GM18507 (cell line): ENCODE measurements at places on chromosomes 16 and 17.

- DNase-seq, result no peak
Measured at GRCh38 chr16:56814537-56815432, 50.2 kb upstream of the SLC12A3 start.

DNA sequence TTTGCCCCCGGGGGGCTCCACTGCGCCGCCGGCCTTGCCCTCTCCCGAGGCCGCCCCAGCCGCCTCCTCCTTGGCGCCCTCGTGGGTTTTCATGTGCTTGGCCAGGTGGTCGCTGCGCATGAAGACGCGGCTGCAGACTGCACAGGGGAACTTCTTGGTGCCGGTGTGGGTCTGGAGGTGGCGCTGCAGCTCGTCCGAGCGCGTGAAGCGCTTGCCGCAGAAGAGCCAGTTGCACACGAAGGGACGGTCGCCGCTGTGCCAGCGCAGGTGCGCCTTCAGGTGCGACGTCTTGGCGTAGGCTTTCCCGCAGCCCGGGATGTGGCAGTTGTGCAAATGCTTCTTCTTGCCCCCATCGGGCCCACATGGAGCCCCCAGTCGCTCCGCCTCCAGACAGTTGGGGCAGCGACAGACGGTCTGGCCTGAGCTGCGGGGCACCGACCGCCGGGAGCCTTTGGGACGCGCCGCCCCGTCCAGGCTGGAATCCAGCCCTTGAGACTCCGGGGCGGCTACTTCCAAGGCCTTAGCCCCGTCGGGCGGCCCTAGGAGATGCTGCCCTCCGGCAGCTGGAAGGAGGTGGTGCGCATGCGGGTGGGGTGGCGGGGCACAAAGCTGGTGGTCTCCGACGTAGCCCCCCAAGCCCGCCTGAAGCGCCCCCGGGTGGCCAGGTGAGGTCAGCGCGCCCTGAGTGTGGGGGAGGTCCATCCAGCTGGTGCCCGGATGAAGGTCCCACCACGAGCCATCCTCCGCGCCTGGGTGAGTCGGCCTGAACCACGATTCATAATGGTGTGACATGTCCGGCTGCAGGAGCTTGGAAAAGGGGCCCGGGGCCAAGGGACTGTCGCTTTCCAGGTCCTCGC is 3.4 kb downstream of the SP6 start:
- no peak for DNase-seq

GRCh38 chr16:3798838-3799237 is 81.5 kb upstream of the TRAP1 start:
- DNase-seq, result no peak

DNA sequence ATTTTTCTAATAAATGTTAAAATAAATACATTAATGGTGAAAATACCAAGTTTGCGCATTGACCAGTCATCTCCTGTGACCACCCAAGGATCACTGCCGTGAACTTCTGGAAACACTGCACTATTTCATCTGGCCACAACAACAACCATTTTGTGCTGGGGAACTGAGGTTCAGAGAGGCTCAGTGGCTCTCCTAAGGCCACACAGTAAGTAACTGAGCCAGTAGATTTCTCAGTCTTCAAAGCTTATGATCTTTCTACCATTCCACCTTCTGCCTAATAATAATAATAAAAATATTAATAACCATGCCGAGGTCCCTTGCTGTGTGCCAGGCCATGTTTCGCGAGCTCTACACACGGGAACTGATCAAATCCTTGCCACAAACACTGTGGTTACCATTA is 182.0 kb downstream of the IRF8 start:
- no peak for DNase-seq

DNA sequence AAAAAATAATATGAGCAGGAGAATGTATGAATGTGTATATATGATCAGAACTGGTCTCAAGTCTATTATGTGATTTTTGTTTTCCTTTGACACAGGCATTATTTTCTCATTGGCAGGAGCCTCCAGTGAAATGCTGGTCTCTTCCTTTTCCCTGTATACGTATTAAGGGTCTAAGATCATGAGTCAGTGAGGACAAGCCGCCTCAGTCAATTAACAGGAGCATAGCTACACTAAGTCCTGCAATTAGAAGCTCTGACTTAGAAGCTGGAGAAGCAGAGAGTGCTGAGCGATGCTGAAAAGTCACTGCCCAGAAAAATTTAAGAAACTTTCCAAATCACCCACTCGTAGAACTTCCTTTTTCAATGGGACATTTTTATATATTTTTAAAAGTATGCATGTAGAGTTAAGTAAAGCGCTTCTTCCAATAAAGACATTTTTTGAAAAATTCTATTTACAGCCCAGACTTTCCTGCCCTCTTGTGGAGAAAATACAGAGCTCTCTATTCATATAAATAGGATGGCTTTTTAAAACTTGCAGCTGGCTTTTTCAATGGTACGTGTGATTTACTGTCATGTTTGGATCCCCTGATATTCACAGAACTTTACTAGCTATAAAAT is 70.2 kb upstream of the PSMD7 start:
- no peak for DNase-seq

GRCh38 chr17:68394608-68395331 is 62.5 kb downstream of the WIPI1 start:
- no peak for DNase-seq

DNA sequence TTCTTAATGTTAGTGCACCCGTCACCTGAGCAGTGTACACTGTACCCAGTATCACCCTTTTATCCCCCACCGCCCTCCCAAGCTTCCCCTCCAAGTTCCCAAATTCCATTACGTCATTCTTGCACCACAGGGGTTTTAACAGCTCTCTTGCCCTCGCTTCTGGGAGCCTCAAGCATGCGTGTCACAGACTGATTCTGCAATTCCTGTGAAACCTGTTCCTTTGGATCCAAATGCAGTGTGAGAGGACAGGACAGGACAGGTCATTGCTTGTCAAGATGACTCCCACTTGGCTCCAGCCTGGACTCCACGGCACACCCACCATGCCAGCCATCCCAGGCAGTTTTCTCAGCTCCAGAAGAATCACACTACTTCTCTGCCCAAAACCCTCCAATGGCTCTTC is 44.1 kb downstream of the CYB5D2 start:
- DNase-seq, result no peak

- DNase-seq, result no peak
Measured at GRCh38 chr16:82701442-82701955, 74.7 kb downstream of the CDH13 start.

DNA sequence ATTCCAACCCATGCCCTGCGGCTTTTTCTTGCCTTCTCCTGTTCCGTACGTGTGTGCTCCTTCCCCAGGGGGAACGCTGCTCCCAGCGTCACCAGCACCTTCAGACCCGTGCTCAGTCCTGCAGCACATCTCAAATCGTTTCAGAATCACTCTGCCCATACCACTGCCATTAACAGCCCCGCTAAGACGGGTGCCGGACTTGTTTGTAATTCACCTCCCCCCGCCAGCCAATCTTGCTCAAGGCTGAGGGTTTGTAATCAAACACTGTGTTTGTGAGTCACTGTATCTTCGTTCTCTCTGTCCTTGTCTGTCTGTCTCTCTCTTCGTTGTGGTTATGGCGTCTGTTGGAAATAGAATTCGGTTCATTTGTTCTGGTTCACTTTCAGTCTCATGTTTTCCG is 17.3 kb downstream of the CARD14 start:
- no peak for DNase-seq

DNA sequence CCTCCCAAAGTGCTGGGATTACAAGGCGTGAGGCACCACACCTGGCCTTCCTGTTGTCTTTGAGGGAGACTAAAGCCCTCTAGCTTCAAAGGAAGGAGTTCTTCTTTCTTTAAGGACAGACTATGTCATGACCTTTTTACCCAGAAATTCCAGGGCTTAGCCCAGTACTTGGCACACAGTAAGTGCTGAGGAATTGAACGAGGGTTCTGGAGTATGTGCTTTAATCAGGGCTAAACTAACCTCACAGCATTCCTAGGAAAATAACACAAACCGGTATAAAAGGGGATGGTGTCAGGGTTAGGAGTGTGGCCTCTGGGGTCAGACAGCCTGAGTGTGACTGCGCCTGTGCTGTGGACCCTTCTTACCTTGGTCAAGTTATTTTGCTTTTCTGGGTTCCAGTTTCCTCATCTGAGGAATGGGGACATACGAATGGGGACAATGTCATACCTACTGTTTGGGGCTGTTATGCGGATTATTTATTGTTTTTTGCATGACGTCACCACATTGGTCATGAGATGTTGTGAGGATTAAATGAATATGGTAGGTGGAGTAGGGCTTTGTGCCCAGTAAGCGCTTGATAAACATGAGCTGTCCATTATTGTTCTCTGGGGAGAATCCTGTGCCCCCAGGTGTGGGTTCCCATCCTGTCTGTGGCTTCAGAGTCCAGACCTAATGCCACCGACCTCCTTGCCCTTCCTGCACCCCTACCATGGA is 21.9 kb downstream of the KSR1 start:
- DNase-seq, result no peak

GRCh38 chr16:85615014-85615851 is 2.1 kb downstream of the GSE1 start:
- DNase-seq, result no peak

DNA sequence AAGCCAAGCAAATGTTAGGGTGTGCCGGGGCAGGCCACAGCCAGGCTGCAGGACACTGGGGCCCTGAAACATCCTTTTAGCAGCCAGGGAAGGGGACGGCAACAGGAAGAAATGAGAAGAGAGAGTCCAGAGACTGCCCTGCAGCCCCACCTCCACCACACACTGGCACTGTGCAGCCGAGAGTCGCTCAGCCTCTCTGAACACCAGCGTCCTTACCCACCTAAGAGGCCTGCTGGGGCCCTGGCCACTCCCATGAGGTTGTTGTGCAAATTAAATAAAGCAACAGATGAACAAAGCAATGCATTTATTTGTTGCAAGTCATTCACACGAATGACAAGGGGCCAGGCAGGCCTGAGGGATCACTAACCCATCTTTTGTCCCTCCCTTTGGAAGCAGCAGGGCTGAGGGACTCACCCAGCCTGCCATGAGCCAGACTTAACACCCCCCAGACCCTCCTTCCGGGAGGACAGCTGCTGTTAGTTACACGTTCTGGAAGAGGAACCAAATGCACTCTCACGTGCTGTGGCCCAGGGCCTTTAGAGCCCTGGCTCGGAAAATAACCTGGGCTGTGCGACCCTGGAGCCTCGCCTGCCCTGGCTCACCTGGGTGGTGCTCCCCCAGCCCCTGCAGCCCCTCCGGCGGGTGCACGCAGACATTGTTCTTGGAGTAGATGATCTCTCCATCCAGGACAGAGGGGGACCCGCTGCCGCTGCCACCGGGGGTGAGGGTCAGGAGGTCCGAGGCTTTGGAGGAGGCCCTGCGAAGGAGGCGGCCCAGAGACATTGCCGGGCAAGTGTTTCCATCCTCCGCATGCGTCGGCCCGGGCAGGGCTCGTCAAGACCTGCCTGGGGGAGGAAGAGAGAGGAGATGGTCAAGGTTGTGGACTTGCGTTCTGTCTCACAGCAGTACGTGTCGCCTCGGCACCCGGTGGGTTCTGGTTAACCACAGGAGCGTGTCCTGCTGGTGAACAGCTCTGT is 22.6 kb downstream of the TBC1D16 start:
- no peak for DNase-seq

- DNase-seq, result no peak
Measured at GRCh38 chr17:65509032-65509431, 52.4 kb downstream of the AXIN2 start.

DNA sequence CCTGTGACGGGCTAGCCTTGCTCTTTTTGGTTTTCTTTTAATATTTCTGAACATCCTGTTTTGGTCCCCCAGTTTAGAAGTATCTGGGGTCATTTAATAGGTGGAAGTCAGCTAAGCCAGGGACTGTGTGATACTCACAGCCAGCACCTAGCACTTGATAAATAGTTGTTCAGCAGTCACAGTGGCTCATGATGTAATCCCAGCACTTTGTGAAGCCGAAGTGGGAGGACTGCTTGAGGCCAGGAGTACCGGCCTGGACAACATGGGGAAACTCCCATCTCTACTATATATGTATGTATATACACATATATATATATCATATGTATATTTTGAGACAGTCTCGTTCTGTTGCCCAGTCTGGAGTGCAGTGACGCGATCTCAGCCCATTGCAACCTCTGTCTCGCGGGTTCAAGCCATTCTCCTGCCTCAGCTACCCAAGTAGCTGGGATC is 1.8 kb upstream of the ZNRF1 start:
- DNase-seq, result no peak

DNA sequence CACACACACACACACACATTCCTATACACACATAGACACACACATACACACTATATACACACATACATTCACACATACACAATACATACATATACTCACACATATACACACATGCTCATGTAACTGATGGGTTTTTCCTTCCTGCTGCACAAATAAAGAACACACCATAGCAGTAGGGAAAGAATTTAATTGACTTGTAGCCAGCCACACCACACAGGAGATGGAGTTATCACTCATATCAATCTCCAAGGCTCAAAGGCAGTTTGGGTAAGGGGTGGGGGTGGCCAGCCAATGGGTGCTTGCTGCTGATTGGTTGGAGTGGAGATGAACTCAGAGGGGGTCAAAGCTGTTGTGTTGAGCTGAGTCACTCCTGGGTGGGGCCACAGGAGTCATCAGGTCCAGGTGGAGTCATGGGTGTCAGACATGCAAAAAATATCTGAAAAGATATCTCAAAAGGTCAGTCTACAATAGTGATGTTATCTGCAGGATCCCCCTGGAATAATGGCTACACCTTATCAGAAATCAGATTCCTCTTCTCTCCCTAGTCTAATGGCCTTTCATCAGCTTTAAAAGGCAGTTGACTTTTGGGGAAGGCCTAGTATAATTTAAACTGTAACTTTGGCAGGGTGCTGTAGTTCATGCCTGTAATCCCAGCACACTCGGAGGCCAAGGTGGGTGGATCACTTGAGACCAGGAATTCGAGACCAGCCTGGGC is 46.1 kb downstream of the WSB1 start:
- no peak for DNase-seq

GRCh38 chr17:79631640-79632431 is 21.0 kb upstream of the RBFOX3 start:
- no peak for DNase-seq

DNA sequence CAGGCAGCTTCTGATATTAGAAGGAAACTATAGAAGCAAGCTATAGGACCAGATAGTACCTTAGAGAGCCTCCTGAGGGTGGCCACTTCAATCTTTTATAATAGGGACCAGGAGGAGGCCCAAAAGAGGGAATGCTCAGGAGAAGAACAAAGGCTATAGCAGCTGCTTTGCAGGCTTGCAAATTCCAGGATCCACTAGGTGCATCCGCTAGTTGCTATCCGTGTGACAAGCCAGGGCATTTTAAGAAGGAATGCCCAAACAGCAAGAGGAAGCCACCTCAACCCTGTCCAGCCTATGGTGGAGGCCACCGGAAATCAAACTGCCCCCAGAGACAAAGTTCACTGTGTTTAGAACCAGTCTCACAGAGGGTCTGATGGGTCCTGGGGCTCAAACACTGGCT is 192.6 kb upstream of the KIF2B start:
- no peak for DNase-seq

GRCh38 chr16:75924397-75924796 is 198.1 kb upstream of the CPHXL start:
- DNase-seq, result no peak
